Activated CD4-positive, alpha-beta T cell treated with anti-CD3 and anti-CD28 coated beads, Interleukin-2, amount 50 U/mL, for 4 hours (primary cell): ENCODE measurements at places on chromosomes 4 and X.

GRCh38 chr4:8682725-8683124 is 90.2 kb downstream of the CPZ start:
- DNase-seq: no peak

DNA sequence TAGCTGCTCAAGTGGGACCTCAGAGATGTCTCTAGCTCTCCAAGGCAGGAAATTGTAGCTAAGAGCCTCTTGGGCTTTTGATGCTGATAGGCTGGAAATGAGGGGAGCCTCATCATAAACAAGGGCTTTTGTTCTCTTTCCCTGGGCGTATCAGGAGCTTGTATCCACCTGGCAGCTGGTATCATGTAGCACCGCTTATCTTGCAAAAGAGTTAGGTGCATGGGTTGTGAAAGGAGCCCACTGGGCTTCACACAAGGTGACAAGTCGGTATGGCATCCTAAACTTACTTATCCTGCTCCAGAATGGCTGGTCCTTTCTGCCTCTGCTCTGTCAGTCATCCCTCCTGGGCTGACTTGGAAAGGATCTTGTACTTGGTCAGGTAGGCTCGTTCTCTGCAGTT is 565.8 kb downstream of the GRXCR1 start:
- no peak for DNase-seq

- no peak for DNase-seq
Measured at GRCh38 chrX:16711219-16711811, 1.2 kb downstream of the CTPS2 start.

- DNase-seq: peak; percentile 30
Measured at GRCh38 chrX:136767104-136767941, 13.4 kb downstream of the ARHGEF6 start.

- no peak for DNase-seq
Measured at GRCh38 chr4:173545440-173545839, 15.4 kb upstream of the HAND2 start.

- no peak for DNase-seq
Measured at GRCh38 chrX:48971249-48972219, at the start of gene KCND1. TSS of gene KCND1 (minus strand) at chrX:48971844. CDS start at chrX:48970271, 1,573 bp downstream.

DNA sequence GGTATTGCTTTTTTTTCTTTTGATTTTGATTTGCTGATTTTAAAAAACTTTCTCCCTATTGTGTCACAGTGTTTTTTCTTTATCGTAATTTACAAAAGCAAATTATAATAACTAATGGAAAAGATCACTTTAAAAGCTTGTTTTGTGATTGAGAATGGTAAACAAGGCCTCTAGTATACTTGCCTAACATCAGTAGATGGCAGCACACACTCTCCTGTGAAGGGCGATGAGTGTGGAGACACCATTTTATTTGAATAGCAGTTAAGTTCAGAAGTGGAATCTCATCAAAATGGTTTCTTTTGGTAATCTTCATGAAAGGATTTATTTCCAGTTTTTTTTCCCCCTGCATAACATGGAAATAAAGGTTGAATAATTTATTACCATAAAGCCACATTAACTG is 72.3 kb downstream of the PAK3 start:
- no peak for DNase-seq

GRCh38 chr4:11404431-11404830 is 24.3 kb downstream of the HS3ST1 start:
- DNase-seq: no peak

- no peak for DNase-seq
Measured at GRCh38 chrX:68698942-68699341, 51.5 kb downstream of the STARD8 start.

- DNase-seq: no peak
Measured at GRCh38 chr4:76745240-76745639, 152.7 kb downstream of the SOWAHB start.

DNA sequence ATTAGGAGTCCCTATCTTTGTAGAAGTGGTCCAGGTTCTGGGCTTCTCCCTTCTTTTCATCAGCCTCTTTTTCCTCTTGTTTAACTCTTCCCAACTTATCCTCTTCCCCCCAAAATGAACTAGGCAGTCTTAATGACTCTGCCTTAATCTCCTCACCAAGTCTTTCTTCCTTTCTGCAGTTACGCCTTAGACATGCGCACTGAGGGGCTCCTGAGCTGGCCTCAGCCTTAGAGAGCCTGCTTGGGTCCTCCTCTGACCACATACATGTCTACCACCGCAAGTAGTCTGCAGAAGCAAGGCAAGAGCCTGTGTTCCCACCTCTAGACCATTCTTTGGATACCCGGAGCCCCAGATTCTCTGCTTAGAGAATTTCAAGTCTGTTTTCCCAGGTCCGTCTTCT is 199.9 kb downstream of the MGST2 start:
- no peak for DNase-seq

DNA sequence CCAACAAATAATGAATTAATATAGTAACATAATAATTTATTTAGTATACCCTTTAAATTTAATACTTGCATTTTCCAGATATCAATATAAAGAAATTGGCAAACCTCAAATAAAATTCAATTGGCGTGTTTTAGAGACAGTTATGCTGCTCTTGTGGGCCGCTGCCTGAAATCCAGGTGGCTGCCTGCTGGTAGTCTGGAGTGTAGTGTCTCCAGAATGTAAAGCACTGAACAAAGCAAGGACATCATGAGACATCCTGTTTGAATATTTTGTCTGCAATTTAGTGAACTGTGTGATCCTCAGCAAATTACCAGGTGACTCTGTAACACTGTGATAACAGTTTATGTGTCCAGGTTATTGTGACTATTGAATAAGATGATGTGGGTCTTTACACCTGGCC is 29.9 kb downstream of the ZFP42 start:
- no peak for DNase-seq

GRCh38 chrX:69546417-69546816 is 42.3 kb downstream of the NALF2 start:
- no peak for DNase-seq

GRCh38 chr4:92299152-92299551 is 4.6 kb upstream of the GRID2 start:
- DNase-seq: no peak

DNA sequence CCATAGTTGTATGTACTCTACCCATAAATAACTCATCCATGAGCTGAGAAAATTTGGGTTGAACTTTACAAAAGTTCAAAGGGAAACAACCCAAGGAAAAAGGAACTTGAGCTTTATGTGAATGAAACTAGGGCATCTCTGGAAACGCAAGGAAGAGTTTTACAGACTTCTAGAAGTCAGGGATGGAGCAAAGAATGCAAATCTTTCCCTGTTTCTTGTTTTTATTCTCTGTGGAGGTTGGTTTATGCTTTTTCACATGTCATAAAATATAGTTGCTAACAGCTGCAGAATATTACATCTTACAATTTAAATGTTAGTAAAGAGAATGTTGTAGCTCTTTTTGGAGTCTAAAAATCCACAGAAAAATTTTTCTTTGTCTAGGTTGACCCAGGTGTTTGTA is 754.1 kb downstream of the PCDH7 start:
- DNase-seq: no peak

DNA sequence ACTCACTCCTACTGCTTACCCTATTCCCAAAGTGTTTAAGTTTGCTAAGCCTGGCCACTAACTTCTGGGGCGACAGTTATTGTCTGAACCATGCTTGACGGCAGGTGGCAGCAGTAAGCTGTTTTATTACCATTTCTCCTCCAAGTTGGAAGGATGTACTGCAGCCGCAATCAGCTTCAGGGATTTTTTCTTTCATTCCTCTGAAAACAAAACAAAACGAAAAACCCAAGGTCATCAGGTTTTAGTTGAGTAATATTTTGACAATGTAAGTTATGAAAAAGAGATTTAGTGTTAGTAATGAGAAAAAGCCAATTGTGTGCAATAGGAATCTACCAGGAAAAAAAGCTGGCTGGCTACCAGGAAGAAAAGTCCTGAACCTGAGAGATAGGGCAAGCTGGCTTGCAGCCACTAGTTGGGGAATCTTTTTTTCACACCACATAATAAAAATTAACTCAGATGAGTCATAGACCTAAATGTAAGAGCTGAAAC is 13.2 kb upstream of the RAB9B start:
- peak; percentile 23 for DNase-seq

DNA sequence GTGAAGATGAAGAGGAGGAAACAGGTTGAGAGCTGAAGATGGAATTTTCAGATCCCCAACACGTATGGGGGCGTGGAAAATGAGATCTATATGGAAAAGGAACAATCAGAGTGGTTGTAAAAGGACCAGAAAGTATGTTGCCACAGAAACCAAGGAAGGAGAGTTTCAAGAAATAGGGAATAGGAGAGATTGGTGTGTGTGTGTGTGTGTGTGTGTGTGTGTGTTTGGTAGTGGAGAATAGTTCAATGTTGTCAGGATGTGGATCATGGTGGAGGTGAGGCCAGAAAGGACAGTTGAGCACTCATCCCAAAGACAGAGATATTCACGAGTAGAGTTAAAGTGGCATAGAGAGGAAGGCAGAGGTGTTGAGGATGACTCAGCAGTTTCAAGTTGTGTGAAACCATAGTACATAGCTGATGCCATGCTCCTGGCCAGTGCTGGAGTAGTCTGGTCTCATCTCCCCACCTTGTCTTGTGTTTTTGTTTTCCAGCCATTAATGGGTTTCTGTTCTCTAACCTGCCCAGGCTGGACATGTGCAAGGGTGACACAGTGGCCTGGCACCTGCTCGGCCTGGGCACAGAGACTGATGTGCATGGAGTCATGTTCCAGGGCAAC is 36.1 kb downstream of the HEPH start:
- no peak for DNase-seq

DNA sequence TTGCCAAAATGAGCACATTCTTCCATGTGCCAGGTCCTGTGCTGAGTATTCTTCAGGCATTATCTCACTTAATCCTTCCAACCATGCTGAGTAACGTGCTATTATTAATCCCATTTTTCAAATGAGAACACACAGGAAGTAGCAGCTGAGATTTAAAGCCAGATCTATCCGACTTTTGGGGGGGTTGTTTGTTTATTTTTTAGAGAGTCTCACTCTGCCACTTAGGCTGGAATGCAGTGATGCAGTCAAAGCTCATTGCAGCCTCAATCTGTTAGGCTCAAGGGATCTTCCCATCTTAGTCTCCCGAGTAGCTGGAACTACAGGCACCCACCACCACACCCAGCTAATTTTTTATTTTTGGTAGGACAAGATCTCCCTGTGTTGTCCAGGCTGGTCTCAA is 55.5 kb upstream of the TRIM2 start:
- no peak for DNase-seq

DNA sequence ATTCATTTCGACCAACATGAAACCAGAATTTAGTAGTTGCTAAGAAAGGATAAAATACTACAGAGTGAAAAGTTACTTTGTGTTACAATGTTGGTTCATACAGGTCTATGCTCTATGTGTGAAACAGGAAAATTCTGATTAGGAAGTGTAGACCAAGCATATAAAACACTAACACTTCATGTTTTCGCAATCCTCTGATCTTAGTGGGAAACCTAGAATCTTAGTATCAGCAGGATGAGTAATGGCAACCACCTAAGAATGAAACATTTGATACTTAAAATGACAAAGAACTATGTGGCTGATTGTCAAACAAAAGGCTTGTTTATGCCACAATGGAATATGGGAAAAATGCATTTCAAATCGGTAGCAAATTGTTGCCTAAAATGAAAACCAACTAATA is 116.1 kb downstream of the AMMECR1 start:
- DNase-seq: no peak
